Inflammatory macrophage (primary cell): ENCODE measurements at places on chromosomes 7 and 10.

GRCh38 chr10:34433241-34434076 is 381.6 kb downstream of the PARD3 start:
- DNase-seq, result no peak

DNA sequence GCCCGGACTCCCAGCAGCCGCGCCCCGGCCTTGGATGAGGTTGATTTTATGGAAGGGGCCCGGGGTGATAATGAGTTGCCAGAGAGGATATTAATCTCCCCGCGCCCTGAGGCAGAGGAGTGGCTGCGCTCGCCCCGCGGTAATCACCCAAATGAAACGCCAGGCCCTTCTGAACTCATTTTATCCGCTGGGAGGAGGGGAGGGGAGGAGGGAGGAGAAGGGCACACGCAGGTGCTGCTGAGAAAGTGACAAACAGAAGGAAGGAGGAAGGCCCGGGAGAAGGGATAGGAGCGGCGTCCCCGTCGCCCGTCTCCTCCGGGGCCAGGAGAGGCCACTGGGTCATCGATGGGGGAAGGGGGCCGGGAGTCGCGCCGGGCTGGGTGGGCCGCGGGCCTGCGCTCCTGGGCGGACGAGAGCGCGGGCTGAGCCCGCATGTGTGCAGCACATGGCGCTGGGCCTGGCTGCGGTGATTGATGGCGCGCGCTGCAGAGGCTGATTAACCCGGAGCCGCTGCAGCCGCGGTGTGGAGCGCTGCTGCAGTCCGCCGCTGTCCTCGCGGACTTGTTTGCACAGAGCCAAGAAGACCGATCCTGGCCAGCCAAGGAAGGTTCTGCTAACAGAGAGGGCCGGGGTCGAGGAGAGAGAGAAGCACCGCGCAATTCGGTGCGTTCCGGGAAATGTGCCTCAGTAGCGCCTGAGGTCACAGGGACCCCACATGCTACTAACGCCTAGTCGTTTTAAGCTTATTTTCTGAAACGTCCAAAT is 6.5 kb downstream of the MNX1 start:
- no peak for DNase-seq

DNA sequence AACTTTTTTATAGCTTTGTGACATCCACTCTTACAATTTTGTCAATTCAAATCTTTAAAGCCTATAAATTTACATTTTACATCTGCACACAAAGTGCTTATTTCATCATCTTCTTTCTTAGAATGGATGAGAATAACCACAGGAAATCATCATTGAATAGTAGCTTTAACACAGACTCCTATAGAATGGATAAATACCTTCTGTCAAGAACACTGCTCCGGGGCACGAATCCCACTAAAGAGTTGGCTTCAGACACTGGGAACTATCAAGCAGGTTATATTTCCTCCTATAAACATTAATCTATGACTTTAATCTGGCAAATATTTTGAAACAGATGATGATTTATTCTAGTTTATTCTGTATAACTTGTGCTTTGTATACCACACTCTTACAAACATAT is 269.7 kb upstream of the TPK1 start:
- DNase-seq, result no peak

GRCh38 chr7:22561895-22562593 is 62.1 kb upstream of the STEAP1B start:
- DNase-seq, result no peak

DNA sequence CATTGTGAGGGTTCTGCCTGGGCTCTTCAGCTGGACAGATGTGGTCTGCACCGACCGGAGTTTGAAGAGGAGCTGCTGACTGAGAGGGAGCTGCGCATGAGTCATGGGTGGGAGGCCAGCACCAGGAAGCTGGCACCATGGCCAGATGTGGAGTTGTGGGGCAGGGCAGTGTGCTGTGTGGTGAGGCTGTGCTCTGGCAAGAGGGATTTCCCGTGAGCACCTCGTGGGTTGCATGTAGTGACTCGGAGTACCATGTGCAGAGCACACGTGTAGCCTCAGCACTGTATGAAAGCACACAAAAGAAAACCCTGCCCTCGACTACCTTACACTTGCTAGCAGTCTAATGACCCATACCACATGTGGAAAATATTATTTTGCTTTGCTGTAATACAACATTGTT is 103.4 kb downstream of the WNT2 start:
- no peak for DNase-seq

- DNase-seq, result peak; percentile 63
Observed at GRCh38 chr7:129354428-129355157, 79.6 kb upstream of the STRIP2 start.

DNA sequence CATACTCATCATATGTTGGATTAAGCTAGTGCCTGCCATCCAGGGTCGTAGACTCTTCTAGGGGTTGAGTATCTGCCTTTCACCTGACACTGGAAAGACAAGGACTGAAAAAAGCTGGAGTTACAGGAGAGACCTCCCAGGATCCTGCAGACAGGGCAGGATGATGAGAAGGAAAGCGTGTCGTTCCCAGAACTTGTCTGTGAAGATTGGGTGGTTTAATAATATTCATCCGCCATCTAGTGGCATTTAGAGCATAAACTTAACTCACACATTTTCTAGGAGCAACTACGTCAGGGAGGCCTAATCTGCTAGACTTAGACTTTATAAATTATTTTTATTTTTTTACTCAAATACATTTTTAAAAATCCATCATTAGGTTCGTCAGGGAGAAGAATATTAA is 59.6 kb downstream of the ADRB1 start:
- peak; percentile 46 for DNase-seq

- no peak for DNase-seq
Observed at GRCh38 chr7:31432176-31432575, 81.7 kb upstream of the ITPRID1 start.

DNA sequence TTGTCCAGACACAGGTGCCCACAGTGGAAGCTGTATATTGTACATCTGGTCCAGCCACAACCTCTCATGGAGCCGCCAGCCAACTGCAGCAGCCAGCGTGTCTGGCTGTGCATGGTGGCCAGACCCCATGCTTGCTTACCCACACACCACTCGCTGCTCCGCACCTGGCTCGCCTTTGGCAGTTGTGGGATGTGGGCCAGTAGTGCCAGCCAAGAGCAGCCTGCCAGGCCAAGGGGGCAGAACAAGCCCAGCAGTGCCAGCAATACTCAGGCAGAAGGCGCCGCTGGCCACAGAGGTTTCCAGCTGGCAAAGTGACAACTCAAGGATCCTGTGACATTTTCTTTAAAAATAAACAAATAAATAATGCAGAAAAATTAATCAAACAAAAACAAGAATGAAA is 11.7 kb upstream of the TMEM243 start:
- no peak for DNase-seq

DNA sequence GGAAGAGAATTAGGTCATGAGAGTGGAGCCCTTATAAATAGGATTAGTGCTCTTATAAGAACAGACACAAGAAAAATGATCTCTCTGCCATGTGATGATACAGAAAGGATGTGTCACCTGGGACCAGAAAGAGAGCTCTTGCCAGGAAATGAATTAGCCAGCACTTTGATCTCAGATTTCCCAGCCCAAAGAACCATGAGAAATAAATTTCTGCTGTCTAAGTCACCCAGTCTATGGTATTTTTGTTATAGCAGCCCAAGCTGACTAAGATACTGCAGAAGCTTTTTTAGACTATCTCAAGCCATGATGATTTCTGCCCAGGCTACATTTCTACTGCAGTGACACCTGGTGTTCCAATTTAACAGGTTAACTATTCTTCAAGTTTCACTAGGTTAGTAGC is 84.8 kb downstream of the RSU1 start:
- DNase-seq, result no peak

DNA sequence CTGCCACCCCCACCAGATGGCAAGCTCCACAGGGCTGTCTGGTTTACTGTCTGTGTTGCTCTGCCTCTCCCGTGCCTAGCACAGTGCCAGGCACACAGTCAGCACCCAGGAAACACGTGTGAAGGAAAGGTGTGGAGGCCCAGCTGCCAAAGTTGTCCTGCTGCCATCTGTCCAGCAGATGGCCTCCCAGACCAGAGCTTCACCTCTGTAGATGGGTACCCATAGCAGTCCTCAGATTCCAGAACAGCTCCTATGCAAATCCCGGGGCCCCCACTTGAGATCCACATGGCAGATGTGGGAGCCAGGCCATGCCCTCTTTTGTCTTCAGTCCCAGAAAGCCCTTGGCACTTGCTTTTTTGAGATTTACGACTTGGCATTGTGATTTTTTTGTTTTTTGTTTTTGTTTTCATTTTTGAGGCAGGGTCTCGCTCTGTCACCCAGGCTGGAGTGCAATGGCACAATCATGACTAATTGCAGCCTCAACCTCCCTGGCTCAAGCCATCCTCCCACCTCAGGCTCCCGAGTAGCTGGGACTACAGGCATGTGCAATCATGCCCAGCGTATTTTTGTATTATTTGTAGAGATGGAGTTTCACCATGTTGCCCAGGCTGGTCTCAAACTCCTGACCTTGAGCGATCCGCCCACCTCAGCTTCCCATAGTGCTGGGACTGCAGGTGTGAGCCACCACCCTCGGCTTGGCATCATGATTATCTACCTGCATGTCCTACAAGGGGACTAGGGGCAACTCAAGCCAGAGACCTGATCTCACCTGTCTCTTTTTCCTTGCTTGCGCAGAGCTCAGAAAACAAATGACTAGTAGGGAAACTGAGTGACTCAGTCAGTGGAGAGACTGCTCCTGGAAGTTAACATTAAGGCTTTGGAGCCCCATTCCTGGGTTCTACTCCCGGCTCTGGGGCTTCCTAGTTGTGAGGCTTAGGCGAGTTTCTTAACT is 16.9 kb upstream of the PALD1 start:
- peak; percentile 41 for DNase-seq

GRCh38 chr7:4561795-4562194 is 120.3 kb upstream of the FOXK1 start:
- DNase-seq, result no peak

DNA sequence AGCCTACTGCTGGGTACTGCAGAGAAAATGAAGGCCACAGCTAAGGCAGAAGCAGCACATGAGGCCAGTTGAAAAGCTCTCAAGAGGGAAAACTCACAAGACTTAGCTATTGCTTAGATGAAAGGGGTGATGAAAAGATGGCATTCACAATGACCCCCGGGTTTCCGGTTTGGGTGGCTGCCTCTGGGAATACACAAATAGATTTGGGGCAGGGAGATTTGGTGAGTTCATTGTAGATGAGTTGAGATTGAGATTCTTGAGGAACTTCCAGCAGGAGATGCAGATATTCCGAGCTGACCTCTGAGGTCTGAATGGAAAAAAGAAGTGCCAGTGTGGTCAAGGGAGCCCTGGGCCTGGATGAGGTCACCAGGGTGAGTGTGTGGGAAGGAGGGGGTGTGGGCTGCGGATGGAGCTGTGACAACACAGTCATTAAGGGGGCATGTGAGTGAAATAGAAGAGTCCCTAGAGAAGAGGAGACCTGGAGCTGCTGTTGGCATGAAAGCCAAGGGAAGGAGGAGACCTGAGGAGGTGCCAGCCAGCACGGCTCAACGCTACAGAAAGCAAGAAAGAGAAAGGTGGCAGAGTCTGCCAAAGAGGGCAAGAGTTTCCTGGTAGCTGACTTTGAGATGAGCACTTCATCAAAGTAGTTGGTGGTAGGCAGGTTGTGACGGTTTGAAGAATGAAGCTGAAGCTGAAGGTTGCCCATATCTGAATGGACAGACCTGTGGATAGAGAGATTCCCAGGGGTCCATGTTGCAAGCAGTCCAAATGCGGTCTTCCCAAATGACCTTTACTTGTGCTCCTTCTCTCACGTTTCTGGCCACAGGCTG is 43.7 kb downstream of the HIF1AN start:
- peak; percentile 13 for DNase-seq

DNA sequence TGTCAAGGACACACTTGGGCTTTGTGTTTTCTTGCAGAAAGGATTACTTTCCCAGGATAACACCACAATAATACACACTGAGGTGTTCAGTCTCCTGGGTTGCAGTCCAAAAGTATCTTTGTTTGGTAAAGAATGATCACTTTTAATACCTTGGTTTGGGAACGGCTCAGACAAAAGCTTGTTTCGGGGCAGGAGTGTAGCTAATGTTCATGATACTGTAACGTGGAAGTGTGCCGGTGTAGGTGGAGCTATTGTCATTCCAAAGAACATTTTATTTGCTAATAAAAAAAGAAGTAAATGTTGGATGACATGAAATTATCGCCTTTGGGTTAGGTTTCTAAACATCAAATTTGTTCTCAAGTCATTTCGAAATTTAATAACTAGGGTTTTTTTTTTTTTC is 1.2 kb downstream of the EIF4H start:
- no peak for DNase-seq

- DNase-seq, result peak; percentile 74
Observed at GRCh38 chr10:30412901-30413300, 21.1 kb upstream of the MAP3K8 start.

- no peak for DNase-seq
Observed at GRCh38 chr7:50812094-50812493, 29.4 kb upstream of the GRB10 start.

DNA sequence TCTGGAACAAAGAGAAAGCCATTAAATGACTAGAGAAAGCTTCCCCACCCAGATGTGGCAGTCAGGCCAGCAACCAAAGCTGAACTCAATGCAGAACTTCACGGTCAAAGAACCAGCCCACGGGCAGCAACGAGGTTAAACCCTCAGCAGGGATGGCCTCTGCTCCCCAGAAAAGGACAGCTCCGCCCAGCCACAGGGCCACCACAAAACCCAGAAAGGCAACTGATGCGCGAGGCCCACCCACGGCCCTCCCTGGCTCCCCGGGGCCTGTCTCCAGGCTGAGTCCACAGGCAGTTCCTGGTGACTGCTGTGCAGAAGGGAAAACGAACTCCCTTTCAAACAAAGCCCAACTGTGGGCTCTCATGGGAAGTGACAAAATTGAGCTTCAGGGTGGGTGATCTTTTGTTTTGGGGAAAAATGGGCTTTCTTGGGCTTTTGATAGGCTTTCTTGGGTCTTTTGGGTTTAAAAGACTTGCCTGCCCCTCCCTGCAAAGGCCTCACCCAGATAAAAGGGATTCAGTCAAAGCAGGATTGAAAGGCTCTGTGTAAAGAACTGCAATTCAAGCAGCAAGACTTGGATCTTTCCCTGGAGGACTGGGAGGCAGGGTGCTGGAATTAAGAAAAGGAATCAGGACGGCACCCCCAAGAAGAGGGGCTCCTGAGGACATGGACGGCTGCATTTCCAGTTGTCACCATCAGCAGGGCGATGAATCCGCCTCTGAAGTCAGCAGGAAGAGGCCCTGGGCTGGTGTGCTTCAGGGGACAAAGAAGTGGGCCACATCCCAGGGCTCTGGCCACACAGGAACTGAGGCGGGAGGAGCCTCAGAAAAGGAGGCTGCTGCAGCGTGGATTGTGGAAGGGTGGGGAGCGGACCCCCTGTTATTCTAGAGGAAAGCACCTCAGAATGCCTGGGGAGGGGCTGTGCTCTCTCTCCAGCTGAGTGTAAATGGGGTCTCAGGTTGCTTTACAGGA is 209.9 kb downstream of the USP6NL start:
- no peak for DNase-seq

DNA sequence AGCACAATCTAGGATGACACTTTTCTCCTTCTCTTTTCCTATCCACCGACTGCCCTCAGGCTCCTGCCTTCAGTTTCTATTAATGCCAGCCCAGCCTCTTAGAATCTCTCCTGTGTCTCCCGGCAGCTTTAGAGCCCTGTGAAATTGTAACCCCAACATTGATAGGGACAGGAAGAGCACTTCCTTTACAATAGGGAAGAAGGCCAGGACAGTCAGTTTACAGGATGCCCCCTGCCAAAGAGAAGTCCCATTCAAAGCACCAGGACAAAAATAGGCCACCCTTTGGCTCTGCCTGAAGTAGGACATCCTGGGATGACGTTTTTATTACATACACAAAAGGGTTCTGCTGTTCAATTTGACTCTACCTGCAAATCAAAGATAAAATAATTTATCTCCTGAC is 64.7 kb upstream of the ANK3 start:
- no peak for DNase-seq
